Keratinocyte (primary cell): ENCODE measurements at places on chromosomes 12 and 14. TPM values are rescaled to one million over a fixed set of nuclear protein-coding genes. Genes with fewer than 3 reads are reported as not detected.

- DNase-seq: no peak
Measured at GRCh38 chr14:60589442-60589841, 59.8 kb downstream of the SIX1 start.

DNA sequence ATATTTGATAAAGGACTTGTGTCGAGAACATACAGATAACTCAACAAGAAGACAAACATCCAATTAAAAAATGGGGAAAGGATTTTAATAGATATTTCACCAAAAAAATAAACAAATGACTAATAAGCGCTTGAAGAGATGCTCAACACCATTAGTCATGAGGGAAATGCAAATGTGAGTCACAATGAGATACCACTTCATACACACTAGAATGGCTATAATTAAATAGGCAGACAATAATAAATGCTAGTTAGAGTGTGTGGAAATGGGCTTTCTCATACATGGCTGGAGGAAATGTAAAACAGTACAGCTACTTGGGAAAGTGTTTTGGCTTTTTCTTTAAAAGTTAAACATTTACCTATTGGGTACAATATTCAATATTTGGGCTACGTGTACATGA lies 34.8 kb downstream of the DLK1 start:
- peak; percentile 44 for DNase-seq

GRCh38 chr14:45364565-45365156 lies 111.7 kb upstream of the MIS18BP1 start:
- DNase-seq: no peak

DNA sequence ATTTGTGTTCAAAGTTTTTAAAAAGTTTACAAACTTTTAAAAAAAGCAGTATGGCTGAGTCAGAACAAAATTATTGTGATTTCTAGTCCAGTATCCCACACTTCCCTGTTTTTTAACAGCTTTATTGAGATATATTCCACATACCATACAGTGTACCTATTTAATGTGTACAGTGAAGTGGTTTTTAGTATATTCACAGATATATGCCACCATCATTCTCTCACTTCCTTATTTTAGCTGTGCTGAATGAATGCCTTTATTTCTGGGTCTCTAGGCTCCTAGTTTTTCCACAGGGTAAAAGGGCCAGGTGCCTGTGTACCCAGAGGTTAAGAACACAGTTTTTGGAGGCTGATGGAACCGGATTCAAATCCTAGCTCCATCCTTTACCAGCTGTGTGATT lies 58.9 kb upstream of the SRSF5 start:
- no peak for DNase-seq

GRCh38 chr12:26631846-26632245 lies 201.1 kb downstream of the ITPR2 start:
- no peak for DNase-seq

- DNase-seq: no peak
Measured at GRCh38 chr12:56628671-56629458, 1.3 kb downstream of the BAZ2A start.

DNA sequence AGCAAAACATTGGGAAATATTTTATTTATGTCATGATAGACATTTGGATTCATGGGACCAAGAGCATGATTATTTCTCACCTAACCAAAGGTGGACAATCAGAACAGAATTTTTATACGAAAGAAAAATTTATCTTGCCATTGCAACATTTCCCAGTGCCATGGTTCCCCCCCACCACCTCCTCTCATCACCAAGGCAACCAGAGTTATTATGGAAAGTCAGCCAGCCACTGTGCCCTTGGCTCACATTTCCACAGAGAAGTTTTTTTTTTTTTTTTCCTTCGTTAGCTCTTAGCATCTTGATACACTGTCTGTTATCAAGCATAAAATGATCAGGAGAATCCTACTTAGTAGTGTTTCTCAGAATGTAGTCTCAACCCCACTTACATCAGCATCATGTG lies 176.4 kb upstream of the TMTC1 start:
- DNase-seq: no peak

The MYF6 gene
- polyA plus RNA-seq: not detected in 3 replicates

The PTGR2 gene
- polyA plus RNA-seq: 5.0 to 19.5 TPM (median 8.2 TPM) in 3 replicates
